ENCODE measurements at places on chromosomes 6 and 20.

DNA sequence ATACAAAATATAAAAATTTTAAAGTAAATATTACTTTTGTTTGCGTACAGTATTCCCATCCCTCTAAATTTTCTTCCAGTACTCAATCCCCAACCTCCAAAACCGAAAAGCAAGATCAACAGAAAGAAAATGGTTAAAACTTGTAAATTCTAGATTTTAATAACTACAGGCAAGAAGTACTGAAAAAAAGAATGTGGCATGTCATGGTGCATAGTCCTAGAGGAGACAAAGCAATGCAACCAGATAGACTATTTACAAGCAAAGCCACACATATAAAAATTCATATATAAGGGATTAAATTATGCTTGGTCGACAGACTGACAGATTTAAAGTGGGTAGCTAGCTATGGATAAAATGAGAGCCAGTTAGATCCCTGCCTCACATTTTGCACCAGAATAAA lies 56.5 kb upstream of the HFE start:
- DNase-seq = no peak

DNA sequence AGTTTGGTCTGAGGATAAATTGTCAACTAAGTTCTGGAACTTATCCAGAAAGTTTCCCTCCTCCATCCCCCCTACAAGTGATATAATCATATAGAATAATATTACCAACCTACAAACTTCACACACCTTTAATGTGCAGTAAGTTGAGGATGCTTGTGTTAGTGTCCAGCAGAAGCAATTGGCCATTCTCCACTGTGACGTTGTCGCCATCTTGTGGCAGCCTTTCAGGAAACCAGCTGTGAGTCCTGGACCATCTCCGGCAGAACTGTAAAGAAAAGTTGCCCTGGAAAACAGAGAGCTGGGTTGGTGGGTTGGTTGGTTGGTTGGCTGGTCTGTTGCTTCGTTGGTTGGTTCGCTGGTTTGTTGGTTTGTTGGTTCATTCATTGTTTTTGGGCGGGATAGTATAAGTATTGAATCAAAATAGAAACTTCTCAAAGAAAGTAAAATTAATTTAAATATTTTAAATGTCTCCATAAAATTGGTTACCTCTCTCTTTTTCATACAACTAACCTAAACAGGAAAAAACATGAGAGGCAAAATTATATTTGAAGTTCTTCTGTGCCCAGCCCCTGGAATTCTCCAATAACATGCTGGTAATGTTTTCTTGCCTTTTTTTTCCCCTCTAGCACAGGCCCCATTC lies 127.5 kb downstream of the PKHD1 start:
- peak; percentile 71 for DNase-seq

GRCh38 chr20:36179170-36179945 lies 24.8 kb downstream of the EPB41L1 start:
- no peak for DNase-seq

DNA sequence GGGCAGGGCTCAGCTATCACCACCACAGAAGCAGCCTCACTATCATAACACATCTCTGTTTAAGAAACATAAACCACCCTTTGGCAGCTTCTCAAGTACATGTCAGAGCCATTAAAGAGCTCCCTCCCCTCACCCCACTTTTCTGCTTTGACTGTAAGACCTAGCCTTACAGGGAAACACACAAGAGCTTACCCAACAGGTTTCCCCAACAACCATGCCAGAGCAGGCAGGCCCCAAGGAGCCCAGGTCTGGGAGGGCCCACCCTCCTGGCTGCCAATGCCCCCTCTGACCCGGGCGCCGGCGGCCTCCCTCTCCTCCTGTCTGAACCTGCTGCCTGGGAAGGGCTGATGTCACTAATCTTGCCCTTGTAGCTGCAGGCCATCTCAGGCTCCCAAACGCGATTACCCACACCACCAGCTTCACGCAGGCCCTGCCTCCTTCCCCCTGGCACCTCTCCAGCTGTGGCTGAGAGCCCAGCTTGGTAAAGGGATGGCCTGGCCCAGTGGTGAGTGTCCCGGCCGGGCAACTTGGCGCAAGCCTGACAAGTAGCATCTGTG lies 402.0 kb downstream of the MAFB start:
- no peak for DNase-seq

- no peak for DNase-seq
Measured at GRCh38 chr6:17638212-17638715, 38.2 kb downstream of the FAM8A1 start.

GRCh38 chr6:65938000-65938399 lies 231.0 kb upstream of the EYS start:
- DNase-seq = peak; percentile 3

DNA sequence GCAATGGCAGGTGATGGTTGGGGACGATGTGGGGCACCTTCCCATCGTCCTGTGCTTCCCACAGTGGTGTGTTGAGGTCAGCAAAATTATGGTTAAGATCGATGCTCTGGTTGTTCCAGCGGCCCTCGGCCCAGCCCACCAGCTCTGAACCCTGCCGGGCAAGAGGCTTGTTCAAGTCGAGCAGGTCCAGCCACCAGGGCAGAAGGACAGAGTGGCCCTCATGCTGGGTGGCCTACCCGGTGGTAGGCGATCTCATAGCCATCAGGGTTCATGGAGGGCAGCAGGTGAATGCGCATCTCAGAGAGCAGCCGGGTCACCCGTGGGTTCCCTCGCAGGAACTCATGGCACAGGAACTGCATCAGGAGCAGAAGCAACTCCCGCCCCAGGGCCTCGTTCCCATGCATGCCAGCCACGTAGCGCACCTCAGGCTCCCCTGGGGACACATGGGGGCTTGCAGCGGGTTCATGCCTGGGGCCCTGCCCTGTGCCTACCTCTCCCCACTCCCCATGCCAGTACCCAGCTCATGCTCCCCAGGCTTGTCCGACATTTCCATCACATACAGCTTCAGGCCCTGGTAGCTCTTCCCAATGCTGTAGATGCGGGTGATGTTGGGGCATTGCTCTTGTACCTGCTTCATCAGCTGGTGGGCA lies 4.3 kb downstream of the CPXM1 start:
- DNase-seq = no peak

- DNase-seq = peak; percentile 24
Measured at GRCh38 chr20:3923818-3924217, 34.6 kb downstream of the PANK2 start.

DNA sequence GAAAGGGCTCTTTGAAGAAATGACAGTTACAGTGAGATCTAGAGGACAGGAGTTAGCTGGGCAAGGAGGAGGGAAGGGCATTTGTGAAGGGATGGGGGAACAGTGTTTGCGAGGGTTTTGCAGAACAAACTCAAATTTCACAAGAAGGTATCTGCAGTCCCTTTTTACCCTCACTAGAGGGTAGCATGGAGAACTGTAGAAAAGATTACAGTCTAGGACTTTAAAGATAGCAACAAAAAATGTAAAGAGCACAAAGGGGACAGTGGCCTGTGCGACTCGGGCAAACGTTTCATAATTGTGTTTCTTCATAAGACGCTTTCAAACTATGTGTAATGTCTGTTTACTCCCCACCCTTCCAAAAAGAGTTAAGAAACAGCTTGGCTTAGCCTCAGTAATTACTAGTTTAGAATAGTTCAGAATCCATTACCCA lies 21.2 kb upstream of the ASXL1 start:
- DNase-seq = peak; percentile 54

DNA sequence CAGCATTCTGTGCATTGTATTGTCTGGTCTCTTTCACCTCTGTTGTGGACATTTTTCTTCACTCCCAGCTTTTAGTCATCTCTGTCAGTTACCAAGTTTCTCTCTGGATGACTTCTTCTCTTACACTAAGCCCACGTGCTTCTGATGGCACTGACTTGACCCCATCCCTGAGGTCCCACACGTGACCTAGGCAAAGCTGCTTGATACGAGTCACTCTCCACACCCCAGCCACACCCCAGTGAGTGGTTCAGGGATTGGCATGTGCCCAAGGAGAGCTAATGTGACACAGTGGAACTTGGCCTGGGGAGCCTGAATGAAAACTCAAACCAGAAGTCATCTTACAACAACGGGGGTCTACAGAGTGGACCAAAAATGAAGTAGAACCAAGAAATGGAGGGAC lies 32.2 kb downstream of the HTR1E start:
- no peak for DNase-seq

DNA sequence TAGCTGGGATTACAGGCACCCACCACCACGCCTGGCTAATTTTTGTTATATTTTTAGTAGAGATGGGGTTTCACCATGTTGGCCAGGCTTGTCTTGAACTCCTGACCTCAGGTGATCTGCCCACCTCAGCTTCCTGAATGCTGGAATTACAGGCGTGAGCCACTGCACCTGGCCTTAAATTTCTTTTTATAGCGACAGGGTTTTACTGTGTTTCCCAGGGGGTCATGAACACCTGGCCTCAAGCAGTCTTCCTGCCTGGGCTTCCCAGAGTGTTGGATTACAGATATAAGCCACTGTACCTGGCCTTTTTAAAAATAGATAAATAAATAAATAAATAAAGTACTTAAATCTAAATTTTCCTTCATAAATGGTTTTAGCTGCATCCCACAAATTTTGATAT lies 57.5 kb downstream of the LIN28B start:
- DNase-seq = no peak

- peak; percentile 23 for DNase-seq
Measured at GRCh38 chr20:53021934-53022333, 49.8 kb downstream of the TSHZ2 start.

DNA sequence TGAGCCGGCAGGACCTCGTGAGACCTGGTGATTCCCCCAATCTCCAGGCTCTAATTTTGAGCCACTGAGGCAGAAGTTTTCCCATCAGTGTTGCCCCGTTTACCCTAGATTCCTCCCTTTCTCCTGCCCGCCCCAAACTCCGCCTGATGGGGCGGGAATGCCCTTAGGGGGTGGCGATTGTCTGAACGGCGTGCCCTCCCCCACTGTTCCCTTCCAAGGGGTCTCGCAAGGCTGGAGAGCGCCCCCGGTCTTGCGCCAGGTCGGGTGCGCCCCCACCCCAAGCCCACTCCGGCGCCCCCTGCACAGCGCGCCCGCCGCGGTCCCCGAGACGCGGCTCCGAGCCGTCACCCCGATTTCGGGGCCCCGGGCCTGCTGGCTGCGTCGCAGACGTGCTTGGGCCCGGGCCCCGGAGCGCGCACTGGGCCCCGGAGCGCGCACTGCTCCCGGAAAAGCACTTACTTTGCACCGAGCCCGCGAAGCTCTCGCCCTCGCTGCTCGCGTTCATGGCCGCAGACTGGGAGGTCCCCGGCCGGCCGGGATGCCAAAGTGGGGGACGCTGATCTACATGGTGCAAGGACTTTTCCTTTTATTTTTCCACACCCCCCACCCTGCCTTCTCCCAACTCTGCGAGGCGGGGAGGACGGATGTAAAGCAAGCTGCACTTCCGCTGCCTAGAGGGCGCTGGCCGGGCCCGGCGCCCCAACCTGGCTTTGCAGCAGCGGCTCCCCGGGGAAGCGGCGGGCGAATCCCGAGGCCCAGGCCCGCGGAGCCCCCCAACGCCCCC lies at the start of gene ZFP64:
Gene ZFP64 (minus strand): TSS at position 648 of the 784 bp plus-strand sequence. CDS start 143 bp downstream, at position 505.
- peak; percentile 83 for DNase-seq

GRCh38 chr6:150891888-150892485 lies 26.5 kb downstream of the MTHFD1L start:
- DNase-seq = peak; percentile 60

DNA sequence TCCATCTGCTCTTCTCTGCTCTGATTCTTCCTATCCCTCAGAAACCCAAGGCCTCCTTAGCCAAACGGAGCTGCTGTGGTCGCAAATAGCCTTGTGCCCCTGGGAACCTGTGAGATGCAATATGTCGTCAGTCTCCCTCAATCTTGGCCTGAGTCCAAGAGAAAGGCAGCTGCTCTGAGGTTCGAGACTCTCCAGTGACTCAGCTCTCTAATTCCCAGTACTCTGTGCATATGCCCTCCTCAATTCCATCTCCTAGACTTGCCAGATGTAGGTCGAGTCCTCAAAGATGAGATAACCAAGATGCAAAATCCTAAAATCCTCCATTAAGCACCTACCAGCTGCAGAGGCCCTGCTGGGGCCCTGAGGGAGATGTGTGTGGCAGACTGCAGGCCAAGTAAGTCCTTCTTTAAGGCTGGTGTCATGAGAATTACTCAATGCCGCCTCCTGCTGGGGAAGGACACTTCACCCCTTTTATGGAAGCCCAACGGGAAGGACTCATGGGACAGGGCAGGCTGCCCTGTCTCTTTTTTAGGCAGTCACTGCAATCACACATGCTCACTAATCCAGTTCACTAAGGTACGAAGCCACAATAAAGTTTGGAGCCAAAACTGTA lies 28.5 kb downstream of the C6orf15 start:
- peak; percentile 36 for DNase-seq

DNA sequence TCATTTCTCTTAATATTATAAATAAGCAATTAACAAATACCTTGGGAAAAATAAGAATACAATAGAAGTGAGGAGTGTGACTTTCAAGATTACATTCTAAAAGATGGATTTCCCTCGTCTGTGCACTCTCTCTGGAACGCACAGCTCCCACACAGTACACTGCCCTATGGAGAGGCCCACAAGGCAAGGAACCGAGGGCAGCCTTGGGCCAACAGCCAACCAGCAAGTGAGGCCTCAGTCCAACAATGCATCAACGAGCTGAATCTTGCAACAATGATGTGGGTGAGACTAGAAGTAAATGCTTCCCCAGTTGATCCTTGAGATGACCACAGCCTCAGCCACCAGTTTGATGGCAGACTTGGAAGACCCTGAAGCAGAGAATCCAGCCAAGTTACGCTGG lies 34.5 kb upstream of the AVP start:
- DNase-seq = no peak

- DNase-seq = peak; percentile 97
Measured at GRCh38 chr6:40779409-40779808, 192.2 kb upstream of the LRFN2 start.

DNA sequence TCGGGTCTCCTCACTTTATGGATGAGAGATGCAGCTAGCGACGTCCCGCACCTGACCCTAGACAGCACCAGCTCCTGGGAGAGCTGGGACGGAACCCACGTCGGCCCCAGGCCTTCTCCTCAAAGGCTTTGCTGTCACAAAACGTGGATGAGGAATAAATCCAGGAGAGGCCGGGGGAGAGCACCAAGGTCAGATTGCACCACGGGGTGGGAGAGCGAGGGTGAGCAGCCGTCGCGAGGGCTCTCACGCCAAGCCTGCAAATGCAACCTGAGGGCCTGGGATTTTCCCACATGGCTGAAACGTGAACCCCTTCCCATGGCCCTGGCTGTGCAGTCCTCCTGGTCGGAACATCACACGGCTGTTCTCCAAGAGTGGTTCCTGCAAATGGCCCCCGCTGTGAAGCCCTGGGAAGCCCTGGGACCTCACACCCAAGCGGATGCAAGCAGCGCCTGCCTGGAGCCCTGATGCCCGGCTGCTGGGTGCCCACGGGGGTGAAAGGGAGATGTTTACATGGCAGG lies 45.3 kb downstream of the DLL1 start:
- DNase-seq = no peak

GRCh38 chr6:103707596-103708325 lies 1152.0 kb downstream of the HACE1 start:
- no peak for DNase-seq

DNA sequence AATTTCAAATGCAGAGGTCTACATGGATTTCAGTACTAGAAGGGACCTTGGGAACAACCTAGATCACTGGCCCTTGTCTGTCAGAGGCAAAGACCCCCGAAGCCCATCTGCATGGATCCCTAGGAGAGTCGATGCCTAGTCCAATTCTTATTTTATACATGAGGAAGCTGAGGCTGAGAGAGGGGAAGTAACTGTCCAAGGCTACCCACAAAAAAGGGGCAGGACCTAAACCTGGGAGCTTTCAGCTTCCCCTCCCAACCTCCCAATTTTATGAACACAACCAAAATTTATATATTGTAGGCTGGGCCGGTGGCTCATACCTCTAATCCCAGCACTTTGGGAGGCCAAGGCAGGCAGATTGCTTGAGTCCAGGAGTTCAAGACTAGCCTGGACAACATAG lies 73.2 kb downstream of the TRERF1 start:
- DNase-seq = no peak
